ENCODE measurements at places on chromosomes 6 and 20. TPM values are rescaled to one million over a fixed set of nuclear protein-coding genes. Genes with fewer than 3 reads are reported as not detected.
A peak's percentile ranks its signal among the peaks of the same experiment; 100 is the strongest.

- peaks cover 31% of the 10 kb centered on the region for H3K4me1 ChIP-seq
- no peak for DNase-seq
- no peak overlapping the region for H3K27ac ChIP-seq
- H3K36me3 ChIP-seq, result no peaks in the 10 kb centered on the region
These were observed 289.1 kb upstream of the SUPT3H start for GRCh38 chr6:45666846-45667245.

DNA sequence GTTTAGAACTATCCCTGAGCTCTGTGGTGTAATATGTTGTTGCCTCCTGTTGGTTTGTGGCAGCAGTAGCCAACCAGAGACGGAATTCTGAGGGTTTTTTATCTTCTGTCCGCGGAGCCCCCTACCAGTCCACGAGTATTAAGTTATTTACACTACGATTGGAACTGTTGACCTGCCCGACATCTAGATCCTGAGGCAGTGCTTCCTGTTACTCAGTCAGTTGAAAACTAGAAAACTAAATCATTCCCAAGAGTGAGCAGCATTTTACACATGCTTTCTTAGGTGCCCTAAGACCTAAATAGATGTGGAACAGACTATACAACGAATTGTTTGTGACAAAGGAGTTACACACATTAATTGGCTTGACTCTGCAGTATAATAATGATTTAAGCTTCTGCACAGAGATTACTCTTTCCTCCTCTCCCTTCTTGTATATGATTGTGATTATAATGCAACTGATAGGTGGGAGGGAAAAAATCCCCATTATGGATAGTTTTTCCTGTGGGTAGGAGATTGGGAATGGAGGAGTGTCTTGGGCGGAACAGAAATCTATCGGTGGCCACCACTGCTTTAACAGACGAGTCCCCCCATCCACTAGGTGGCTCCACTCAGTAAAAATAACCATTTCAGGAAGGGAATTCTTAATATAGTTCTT is 1.7 kb downstream of the LOC128125822 start:
- peaks cover 19% of the 10 kb centered on the region for H3K27me3 ChIP-seq
- H3K4me3 ChIP-seq, result peak overlapping the region; percentile 98
- peak; percentile 45 for DNase-seq
- peaks cover 38% of the 10 kb centered on the region for H3K4me1 ChIP-seq

DNA sequence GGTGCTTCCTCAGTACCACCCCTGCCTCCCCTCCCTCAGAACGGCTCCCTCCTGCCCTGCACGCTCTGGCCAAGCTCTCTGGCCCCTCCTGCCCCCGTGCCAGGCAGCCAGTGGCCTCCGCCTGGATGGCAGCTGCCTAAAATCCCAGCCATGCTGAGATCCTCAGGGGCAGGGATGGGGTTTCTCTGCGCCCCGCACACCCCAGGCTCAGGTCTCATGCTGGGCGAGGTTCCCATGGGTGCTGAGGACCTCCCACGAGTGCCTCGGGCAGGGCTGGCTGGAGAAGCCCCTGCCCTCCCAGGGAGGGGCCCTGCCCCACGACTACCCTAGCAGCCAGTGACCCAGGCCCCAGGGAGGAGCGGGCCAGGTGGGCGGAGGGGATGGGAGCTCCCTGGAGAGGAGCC is 2.7 kb downstream of the PTK6 start:
- H3K27me3 ChIP-seq, result peaks cover 5% of the 10 kb centered on the region
- no peaks in the 10 kb centered on the region for H3K36me3 ChIP-seq
- H3K27ac ChIP-seq, result no peak overlapping the region
- no peak overlapping the region for H3K4me3 ChIP-seq

- H3K4me1 ChIP-seq, result peaks cover 19% of the 10 kb centered on the region
- H3K27me3 ChIP-seq, result peaks cover 18% of the 10 kb centered on the region
- no peak for DNase-seq
- no peaks in the 10 kb centered on the region for H3K36me3 ChIP-seq
These were observed 19.6 kb downstream of the BHLHE23 start for GRCh38 chr20:62987114-62987513.

DNA sequence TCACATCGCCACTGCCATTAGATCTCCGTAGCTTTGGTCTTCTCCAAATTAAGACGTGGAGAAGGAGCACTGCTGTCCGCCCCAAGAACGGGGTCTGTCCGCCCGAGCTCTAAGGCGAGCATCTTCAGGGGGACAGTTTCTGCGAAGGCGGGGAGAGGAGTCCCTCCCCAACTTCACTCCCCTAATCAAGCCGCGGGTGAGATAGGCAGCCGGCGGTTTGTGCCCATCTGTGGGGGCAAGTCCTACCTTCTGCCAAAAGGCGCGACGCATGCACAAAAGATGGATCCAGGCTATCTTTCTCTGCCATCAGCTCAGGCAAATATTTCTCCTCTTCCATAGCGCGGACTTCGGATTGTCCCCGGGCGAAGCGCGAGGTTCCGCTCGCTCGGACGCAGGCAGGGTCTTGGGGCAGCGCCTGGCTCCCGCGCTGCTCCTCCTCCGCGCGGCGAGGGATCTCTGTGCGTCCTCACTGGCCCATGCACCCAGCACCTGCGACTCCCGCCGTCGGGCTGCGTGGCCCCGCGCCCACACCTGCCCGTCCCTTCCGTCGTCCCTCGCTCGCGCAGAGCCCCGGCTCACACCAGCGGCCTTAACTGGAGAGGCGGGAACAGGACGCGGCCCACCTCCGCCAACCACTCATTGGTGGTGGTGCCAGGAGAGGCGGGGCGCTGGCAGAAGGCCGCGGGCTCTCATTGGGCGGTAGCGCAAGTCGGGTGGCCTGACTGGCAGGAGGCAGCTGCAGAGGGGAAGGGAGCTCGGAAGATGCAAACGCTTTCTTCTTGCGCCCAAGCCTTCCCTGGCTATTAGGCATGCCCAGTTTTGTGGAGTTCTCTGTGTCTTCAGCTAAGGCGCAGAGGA is at the start of gene KHDRBS2:
Gene KHDRBS2, minus strand, starts transcription at position 614 of the 858 bp plus-strand sequence.
- no peaks in the 10 kb centered on the region for H3K36me3 ChIP-seq
- DNase-seq, result peak; percentile 86
- peaks cover 26% of the 10 kb centered on the region for H3K27me3 ChIP-seq
- H3K27ac ChIP-seq, result peak within 1 kb of the TSS; percentile 74
- peaks cover 23% of the 10 kb centered on the region for H3K4me1 ChIP-seq
- H3K4me3 ChIP-seq, result peak within 1 kb of the TSS; percentile 93

The SLC22A7 gene
- 0.37 TPM for total RNA-seq

DNA sequence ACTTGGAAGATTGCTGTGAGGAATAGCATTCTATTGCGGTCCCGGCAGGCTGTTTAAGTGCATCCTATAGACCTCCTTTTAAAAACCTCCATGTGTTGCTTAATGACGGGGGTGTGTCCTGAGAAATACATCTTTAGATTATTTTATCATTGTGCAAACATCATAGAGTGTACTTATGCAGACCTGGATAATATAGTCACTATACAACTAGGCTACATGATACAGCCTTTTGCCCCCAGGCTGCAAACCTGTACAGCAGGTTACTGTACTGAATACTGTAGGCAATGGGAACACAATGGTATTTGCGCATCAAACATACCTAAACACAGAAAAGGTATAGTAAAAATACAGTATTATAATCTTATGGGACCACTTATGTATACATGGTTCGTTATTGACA is 175.6 kb downstream of the RNF144B start:
- H3K36me3 ChIP-seq, result no peaks in the 10 kb centered on the region
- no peak for DNase-seq
- H3K4me3 ChIP-seq, result no peak overlapping the region

The PLCB1 gene
- total RNA-seq, result 13.7 TPM

- H3K36me3 ChIP-seq, result peaks cover 9% of the 10 kb centered on the region
- no peak overlapping the region for H3K4me3 ChIP-seq
- peaks cover 12% of the 10 kb centered on the region for H3K4me1 ChIP-seq
These were observed 69.1 kb downstream of the RNF217 start for GRCh38 chr6:125031385-125031784.

The ZNF165 gene
- total RNA-seq, result 0.91 TPM

- no peaks in the 10 kb centered on the region for H3K27me3 ChIP-seq
- H3K4me1 ChIP-seq, result peaks cover 53% of the 10 kb centered on the region
- H3K27ac ChIP-seq, result peak overlapping the region; percentile 100
These were observed 59.0 kb upstream of the EEF1A1 start for GRCh38 chr6:73579851-73580246.

The VSTM2L gene
- total RNA-seq, result 9.3 TPM

- H3K27ac ChIP-seq, result peak overlapping the region; percentile 19
- H3K36me3 ChIP-seq, result no peaks in the 10 kb centered on the region
- no peaks in the 10 kb centered on the region for H3K27me3 ChIP-seq
- H3K4me3 ChIP-seq, result no peak overlapping the region
These were observed 35.0 kb upstream of the TENT5A start for GRCh38 chr6:81787313-81788068.

GRCh38 chr6:56963043-56963442 is 8.1 kb downstream of the BEND6 start:
- no peak overlapping the region for H3K27ac ChIP-seq
- no peak overlapping the region for H3K4me3 ChIP-seq
- no peak for DNase-seq

- no peak for DNase-seq
- H3K36me3 ChIP-seq, result peaks cover 16% of the 10 kb centered on the region
- no peaks in the 10 kb centered on the region for H3K4me1 ChIP-seq
- H3K27me3 ChIP-seq, result no peaks in the 10 kb centered on the region
These were observed 29.7 kb upstream of the TMEM217 start for GRCh38 chr6:37287519-37288157.

The SCAND1 gene
- total RNA-seq, result 82.1 TPM

DNA sequence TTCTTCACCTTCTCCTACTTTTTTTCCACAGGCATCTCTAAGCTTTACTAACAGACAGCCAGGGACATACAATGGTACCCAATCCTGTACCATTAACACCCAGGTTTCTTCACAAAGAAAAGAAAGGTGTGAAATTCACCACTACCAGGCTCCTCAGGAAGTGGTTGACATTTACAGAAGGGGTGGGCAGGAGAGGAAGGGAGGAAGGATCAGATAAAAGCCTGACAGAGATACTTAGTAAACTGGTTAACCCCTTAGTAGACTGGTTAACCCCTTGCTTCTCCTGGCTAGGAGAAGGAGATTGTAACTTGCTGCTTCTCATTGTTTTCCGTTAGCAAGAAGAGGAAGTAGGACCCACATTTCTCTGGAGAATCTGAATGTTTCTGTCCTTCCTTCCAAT is 7.2 kb downstream of the SAMD3 start:
- no peaks in the 10 kb centered on the region for H3K27me3 ChIP-seq
- no peak overlapping the region for H3K27ac ChIP-seq
- H3K36me3 ChIP-seq, result no peaks in the 10 kb centered on the region

DNA sequence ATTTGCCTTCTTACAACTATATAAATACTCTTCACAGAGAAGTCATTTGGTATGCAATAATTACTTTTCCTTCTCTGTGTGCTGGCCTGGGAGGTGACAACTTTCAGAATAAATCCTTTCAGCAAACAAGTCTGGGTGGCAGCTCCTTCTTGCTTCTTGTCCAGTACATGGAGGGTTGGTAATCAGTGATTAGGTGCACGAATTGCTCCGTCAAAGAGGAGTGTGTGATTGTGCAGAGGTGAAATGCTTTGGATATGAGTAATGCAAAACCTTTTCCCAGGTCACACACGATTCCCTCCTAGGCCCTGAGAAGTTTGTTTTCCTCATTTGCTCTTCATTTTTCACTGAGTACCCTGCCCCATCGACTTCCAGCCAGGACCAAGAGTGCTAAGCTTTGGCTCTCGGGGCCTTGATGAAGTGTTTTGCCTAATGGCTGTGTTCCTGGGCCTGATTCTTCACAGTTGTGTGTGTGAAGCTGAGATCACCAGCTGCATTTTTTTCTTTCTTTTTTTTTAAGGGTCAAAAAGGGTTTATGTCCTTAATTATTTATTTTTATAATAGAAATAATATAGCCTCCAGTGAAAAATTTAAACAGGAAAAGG is 216.5 kb downstream of the ZMYND8 start:
- no peak overlapping the region for H3K27ac ChIP-seq
- no peak for DNase-seq
- no peaks in the 10 kb centered on the region for H3K36me3 ChIP-seq
- peaks cover 14% of the 10 kb centered on the region for H3K4me1 ChIP-seq
- H3K4me3 ChIP-seq, result no peak overlapping the region

DNA sequence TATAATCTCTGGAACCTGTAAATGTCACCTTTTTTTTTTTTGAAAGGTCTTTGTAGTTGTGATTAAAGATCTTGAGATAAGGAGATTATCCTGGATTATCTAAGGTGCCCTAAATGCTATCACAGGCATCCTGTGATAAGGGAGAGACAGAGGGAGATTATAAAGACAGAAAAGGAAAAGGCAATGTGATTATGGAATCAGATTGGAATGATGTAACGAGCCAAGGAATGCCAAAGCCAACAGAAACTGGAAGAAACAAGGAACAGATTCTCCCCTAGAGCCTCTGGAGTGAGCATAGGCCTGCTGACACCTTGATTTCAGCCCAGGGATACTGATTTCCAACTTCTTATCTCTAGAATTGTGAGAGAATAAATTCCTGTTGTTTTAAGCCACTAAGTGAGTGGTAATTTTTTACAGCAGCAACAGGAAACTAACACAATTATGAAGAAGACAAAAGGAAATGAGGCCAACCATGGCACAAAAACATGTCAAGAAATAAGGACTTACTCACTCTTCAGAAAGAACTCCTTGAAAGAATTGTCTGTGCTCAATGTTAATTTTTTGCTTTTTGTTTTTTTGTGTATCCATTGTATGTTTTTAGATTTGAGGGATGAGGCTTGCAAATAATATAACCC is 82.7 kb downstream of the CFAP61 start:
- no peaks in the 10 kb centered on the region for H3K27me3 ChIP-seq
- H3K4me3 ChIP-seq, result no peak overlapping the region

- no peaks in the 10 kb centered on the region for H3K27me3 ChIP-seq
- peaks cover 33% of the 10 kb centered on the region for H3K36me3 ChIP-seq
- no peak for DNase-seq
These were observed 55.0 kb downstream of the CDKAL1 start for GRCh38 chr6:20589266-20589665.

DNA sequence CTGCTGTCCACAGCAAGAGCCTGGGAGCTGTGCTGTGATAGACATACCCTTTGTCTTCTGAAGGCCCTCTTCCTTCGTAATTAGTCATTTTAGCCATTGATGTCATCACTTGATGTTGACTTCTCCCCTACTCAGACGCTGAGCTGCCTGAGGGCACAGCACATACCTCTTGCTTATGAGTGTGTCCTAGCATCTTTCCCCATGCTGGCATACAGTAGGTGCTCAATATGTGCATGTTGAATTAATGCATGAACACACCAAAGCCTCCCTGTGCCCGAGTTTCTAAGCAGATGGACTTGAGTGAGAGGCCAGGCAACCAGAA is 35.8 kb upstream of the FAM83D start:
- peaks cover 20% of the 10 kb centered on the region for H3K27me3 ChIP-seq
- no peak overlapping the region for H3K4me3 ChIP-seq

The SLC22A2 gene
- total RNA-seq, result not detected

The STAU1 gene
- total RNA-seq, result 102 TPM

DNA sequence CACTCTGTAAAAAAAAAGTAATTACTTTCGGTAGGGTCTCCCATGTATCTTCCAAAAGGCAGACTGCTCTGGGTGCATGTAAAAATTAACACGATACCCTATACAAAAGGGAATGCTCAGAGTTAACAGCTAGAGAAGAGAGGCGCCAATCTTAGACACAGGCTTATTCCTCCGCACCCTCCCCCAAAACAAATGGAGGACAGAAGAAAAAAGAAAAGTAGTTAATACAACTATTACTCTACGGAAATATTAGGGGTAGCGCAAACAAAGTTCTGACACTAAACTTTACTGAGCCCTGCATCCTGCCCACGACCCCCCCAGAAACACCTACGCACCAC is 331 bp upstream of the UFL1 start:
- no peak for DNase-seq
- H3K27ac ChIP-seq, result peak overlapping the region; percentile 99

The FAM110A gene
- total RNA-seq, result 16.8 TPM

GRCh38 chr6:170236131-170236836 is 54.6 kb downstream of the DLL1 start:
- H3K27me3 ChIP-seq, result no peaks in the 10 kb centered on the region
- H3K4me1 ChIP-seq, result peaks cover 35% of the 10 kb centered on the region
- no peaks in the 10 kb centered on the region for H3K36me3 ChIP-seq
- H3K27ac ChIP-seq, result peak overlapping the region; percentile 75
- H3K4me3 ChIP-seq, result no peak overlapping the region

The FAM217A gene
- not detected for total RNA-seq

Measured in neural crest cell (in vitro differentiated cells).